ENCODE measurements at places on chromosomes 1 and 21.

DNA sequence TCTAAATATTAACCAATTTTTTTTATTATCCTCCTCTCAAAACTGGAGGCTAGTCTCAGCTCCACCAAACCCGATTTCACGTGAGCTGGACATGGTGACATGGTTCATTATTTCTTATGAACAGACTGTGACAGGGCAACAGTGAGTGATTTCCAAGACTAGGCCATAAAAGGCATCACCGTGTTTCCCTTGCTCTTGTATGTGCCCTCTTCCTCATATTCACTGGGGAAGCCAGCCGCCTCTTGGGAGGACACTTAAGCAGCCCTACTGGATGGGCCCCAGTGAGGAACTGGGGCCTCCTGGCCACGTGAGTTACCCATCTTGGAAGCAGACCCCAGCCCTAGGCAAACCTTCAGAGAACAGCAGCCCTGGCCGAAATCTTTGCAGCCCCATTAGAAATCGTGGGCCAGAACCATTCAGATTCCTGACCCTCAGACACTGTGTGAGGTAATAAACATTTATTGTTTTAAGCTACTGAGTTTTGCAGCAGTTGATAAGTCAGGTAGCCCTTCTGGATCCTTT lies 105.0 kb downstream of the GALNT2 start:
- no peak for DNase-seq

- DNase-seq, result no peak
Measured at GRCh38 chr1:15573477-15573876, 11.4 kb downstream of the AGMAT start.

GRCh38 chr21:17931080-17931479 lies 111.9 kb upstream of the C21orf91 start:
- no peak for DNase-seq

GRCh38 chr1:58861506-58861905 lies 77.7 kb upstream of the JUN start:
- DNase-seq, result no peak

DNA sequence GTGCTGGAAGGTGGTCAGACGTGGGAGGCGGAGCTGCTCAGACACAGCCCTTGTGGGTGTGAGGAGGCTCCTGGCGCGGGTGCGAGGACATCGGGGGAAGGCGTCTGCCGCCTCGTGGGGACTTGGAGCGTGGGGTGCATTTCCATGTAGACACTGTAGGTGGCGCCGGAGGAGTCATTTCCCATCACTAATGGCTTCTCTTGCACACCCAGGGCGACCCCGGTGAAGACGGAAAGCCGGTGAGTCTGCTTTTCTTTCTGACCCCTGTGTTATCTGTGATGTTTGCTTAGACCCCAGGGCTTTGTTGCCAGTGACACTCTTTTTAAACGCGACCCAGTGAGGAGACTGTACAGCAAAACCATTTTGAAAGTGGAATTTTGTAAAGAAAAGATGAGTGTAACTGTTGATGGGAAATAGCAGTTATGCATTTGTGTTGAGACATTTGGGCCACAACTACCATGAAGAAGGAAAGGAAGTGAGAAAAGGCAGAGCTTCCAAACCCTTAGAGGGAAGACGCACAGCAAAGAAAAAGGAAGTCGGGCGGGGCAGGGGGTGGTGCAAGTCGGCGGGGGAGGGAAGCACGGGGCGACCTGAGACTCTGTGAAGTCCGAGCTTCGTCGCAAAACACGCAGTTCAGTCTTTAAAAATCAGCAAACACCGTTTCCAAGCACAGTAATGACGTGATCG lies 64.0 kb downstream of the SLC19A1 start:
- DNase-seq, result peak; percentile 87

DNA sequence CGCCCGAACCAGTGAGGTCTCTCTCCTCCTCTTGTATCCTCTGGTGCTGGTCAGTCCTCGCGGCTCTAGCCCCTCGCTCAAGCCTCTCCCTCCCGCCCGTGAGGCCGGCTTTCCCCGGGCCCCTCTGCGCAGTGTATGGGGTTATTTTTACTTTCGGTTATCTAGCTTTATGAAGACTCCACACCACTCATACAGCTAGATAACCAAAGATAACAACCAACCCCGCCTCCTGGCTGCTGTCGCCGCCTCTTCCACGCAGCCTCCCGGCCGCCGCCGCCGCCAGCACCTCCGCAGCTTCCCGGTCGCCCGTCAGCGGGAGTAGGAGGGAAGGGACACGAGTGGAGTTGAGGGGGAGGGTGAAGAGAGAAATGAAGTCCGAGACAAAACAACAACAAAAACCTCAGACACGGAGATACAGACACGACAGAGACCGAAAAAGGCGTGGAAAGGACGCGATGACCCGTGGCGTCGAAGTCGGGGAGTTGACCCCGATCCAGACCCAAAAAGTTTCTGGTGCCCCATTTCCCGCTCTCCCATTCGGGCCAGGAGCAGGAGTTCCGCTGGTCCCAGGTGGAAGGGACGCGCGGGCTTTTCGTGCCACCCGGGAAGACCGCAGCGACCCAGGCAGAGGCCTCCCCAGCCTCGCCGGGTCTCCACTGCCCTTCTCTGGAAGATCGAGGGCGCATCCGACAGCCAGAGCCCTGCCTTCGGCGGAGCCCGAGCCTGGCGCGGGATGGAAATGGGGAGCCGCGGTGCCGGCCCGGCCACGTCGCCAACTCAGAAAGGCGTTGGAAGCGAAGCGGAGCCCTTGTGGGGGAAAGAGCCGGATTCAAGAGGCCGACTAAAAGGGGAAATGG lies 51.4 kb downstream of the RHBG start:
- peak; percentile 38 for DNase-seq

DNA sequence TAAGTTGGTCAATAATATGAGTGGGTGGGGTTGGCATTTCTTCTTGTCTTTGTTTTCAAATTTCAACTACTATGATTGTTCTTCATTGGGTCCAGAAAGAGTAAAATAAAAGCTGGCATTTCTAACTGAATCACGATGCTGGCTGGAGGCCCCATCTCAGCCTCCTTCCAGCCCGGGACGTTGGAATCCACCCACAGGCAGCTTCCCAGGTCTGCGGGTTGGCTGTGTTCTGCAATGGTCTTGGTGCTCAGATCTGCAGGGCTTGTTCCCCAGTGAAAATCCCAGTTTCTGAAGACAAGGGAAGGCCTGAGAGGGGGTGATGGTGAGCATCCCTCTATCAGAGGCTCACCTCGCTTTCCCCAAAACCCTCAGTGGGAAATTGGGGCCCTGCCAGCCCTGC lies 54.7 kb upstream of the ARHGEF16 start:
- no peak for DNase-seq

- no peak for DNase-seq
Measured at GRCh38 chr1:176575991-176576390, 113.0 kb downstream of the PAPPA2 start.

DNA sequence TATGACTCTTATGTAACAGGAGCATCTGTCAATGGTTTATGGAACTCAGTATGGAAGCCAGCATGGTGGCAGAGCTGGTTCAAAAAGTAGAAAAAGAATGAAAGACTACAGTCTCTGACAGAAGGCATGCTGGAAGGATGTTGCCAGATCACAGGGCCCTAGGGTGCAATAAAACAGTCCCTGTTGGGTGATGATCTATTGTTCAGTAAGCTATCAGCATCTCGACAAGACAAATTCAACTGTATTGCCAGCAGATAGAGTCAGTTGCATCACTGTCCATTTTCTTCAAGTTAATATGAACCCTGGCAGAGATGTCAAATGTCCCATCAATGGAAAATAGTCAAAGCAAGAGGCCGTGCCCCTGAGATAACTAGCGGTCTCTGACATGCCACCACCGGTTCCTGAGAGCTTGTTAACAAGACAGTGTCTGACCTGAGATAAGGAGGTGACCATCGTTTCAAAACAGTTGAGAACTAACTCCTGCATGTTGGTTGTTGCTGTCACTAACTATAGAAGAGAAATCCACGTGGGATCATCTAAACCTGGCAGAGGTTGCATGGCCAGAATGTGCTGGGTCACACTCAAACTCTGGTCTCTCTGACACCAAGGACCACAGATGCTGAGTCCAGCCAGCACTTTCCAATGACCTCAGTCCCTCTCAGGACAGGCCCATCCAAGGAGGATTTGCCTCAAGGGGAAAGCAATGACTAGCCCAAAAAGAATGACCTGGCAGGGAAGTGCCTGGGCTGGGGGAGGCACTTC lies 125.9 kb downstream of the RIPK4 start:
- DNase-seq, result no peak

DNA sequence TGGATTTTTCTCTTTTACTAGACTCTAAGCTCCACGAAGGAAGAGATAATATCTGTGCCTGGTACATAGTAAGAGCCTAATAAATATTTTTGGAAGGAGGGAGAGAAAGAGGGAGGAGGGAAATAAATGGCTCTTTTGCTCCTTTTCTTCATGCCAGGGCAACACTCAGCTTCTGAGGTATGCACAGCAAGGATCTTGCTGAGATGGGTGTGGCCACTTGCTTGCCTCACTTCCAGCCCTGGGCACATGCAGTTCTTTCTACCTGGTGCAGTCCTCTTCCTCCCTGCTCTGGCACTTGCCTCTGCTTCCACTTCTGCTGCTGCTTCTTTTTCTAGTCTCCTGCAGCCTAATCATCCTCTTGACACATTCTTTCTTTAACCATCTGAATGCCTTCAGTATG lies 148.1 kb downstream of the FGGY start:
- DNase-seq, result no peak

DNA sequence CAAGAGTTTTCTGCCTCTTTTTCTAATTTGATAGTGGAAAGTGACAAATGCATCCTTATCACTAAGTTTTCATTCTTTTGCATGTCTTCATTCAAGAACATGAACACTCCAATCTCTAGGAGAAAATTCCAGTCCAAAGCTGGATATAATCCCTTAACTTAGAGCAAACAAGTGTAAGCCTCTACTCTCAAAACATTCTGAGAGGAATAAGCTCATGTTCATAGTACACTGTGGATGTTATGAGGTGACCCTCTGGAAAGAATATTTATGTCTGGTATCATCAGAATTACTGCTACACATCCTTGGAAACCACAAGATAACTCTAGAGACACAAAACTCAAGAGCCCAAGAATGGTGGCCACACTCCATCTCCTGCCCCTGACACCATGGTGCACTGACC lies 15.1 kb downstream of the SIPA1L2 start:
- DNase-seq, result no peak

DNA sequence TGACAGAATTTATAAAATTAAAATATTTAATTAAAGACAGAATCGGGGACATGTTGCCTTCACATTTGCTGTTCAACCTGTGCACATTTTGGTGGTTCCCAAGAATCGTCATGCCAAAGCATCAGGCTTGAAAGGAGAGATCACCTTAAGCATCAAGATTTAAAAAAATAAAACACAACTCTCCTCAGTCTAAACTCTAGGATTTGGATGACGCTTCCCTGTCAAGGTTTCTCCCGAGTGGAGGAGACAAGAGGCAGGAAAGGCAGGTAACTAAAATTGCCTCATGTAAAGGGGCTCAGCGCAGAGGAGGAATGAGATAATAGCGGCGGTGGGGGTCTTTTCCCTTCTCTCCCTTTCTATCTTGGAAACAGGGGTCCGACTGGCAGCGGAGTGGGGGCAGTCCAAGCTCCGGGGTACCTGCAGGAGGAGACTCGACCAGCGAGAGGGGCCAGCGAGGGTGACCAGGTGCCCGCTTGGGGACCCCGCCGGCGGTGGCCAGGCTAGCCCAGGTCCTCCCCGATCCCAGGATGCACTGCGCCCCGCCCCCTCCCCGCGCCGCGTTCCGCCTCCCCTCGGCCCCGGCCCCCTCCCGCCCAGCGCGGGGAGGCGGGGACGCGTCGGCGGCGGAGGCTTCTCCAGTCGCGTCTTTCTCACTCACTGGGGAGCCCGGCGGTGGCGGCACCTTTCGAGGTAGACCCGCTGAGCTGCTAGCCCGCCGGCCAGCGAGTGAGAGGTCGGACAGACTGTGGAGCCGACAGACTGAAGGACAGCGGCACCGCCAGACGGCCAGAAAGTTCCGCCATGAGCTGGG lies at the start of gene FNBP1L:
FNBP1L (plus strand) TSS at position 638 of the 811 bp plus-strand sequence; CDS start at position 802, 164 bp downstream.
- DNase-seq, result peak; percentile 44
